ENCODE measurements at places on chromosomes 2 and 18.

DNA sequence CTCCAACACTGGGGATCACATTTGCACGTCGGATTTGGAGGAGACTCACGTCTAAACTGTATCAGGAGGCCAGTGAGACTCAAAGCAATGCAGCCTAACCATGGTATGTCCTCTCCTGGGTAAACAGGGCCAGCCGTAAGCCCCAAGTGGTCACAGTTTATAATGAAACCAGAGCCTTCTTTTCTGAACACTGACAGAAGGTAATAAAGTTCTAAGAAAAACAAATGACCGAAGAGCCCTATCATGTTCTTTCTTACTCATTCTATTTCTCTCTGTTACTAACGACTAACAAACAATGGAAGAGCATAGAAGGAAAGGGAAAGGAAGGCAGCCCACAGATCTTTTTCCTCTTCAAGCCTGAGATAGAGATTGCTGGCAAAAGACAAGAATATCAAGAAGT is 796.8 kb upstream of the SOX11 start:
- no peak for DNase-seq

DNA sequence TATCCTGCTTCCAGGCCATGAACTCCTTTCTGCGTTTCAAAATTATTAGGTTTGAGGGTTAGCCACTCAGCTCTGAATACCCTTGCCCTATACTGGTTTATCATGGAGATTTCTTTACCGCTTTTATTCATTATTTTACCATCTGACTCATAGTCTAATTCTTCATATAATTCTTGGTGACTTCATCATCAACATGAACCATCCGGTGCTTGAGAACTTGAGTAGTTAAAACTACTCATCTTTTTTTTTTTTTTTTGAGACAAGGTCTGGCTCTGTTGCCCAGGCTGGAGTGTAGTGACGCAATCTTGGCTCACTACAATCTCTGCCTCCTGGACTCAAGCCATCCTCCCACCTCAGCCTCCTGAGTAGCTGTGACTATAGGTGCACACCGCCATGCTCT is 94.2 kb upstream of the LHCGR start:
- DNase-seq = no peak

GRCh38 chr2:96323849-96324248 is 1.3 kb upstream of the ITPRIPL1 start:
- DNase-seq = no peak

DNA sequence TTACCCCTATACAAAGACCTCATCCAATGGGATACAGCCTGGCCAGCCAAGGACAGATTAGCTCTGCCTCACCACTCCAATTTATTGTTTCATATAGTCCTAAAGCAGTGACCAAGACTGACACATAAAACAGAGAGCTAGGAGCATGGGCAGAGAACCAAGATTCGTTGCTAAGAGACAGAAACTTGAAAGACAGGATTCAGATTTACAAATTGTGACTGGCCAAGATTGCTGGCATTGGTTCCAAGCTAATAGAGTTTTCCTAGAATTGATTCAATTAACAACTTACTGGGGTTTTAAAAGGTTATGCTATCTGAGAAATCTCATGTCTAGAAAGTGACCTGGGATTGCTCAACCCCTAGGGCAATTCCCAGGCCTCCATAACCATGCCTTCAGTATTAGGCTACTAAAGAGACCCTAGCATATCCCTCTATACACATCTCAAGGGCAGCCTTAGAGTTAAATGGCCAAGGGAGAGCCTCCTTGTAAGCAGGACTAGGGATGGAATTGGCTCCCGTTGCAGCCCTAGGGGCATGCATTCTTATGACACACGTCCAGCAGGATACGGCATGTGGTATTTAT is 75.6 kb downstream of the ICOS start:
- no peak for DNase-seq

DNA sequence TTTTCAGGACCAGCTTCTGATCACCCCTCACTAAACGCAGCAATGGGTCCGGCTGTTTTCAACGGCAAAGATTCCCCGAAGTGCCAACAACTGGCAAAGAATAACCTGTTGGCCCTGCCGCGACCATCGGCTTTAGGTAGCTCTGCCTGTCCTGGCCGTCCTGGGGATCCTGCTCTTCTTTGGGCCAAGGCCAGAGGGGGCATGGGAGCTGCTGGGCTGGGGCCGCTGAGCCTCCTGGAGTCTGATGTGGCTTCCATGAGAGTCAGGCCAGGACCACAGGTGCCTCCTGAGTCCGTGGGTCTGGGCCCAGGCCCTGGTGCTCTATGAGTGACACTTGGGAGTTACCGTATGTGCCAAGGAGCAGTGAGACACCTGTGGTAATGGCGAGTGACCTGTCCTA is 46.9 kb downstream of the GREB1 start:
- DNase-seq = no peak

- no peak for DNase-seq
Observed at GRCh38 chr2:199659207-199659606, 191.8 kb downstream of the FTCDNL1 start.

DNA sequence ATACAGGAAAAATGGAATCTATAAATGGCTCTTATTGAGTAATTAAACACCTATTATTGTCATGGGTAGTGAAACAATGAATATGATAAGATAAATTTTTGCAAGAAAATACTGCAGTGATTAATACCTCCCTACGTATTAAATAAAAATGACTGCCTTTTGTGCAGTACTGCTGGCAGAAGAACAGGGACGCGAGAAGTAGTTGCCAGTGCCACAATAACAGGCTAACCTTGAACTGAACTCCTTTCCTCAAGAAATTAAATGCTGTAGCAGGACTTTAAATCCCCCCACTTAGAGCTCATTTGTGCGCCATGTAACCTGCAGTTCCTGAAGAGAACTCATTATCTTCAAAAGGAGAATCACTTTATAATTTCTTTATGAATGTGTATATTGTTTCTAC is 24.6 kb downstream of the FIGN start:
- DNase-seq = no peak
